ENCODE measurements at places on chromosomes 2 and 18.

- no peak for DNase-seq
These were observed 38.9 kb downstream of the RAB27B start for GRCh38 chr18:54867131-54867530.

DNA sequence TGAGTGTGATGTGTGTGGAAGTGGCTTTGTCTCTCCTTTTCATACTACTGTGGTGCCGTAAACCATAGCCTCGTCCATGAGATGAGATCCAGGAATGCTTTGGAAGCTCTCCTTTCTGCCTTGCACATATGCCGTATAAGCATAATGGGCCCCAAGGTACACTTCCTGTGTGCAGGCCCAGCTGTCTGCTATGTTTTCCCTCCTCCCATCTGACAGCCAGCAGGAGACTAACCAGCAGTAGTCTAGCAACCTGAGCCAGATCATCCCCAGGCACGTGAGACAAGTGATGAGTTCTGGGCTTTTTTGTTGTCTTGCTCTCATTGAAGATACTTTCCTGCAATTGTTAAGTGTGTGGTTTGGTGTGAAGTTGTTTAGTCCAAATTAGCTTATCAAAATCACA, 555.5 kb upstream of the LRRTM4 start:
- no peak for DNase-seq

DNA sequence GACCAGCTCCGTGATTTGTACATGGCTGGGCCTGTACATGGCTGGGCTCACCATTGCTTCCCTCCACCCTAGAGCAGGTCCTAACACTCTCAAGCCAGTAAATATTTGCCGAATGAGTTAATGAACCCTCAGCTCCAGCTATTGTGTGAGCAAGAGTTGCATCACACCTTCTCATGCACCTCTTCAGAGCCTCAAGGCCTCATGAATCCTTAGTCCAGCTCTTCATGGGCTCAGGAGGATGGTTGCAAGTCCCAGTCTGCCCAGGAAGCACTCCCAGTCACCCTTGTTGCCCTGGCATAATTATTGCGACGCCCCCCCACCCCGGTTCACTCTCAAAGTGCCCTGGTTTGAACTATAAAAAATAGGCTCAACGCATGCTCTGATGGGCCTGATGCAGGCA, 30.1 kb upstream of the GNAL start:
- no peak for DNase-seq

- no peak for DNase-seq
These were observed 71.3 kb upstream of the NYAP2 start for GRCh38 chr2:225328192-225328591.
